ENCODE measurements at places on chromosomes 16 and 17.

- DNase-seq = no peak
Measured at GRCh38 chr16:9556949-9557665, 465.7 kb downstream of the HAPSTR1 start.

- no peak for DNase-seq
Measured at GRCh38 chr16:73499276-73499675, 451.3 kb upstream of the ZFHX3 start.

GRCh38 chr17:67475161-67475937 is 98.3 kb downstream of the PITPNC1 start:
- DNase-seq = peak; percentile 86

GRCh38 chr17:67244431-67245072 is 444 bp downstream of the HELZ start:
- peak; percentile 31 for DNase-seq
